Skin of body (tissue), 3 donors: ENCODE measurements at places on chromosomes 6 and 20. TPM values are rescaled to one million over a fixed set of nuclear protein-coding genes. Genes with fewer than 3 reads are reported as not detected.

The LAMA2 gene
- 87.4 TPM for total RNA-seq

The CDC25B gene
- 22.4 TPM for total RNA-seq

The RBPJL gene
- not detected for total RNA-seq

The OR2H1 gene
- not detected for total RNA-seq

The FABP7 gene
- 31.6 TPM for total RNA-seq
